Naive thymus-derived CD8-positive, alpha-beta T cell (primary cell): ENCODE measurements at places on chromosomes 13 and 19.
A peak's percentile ranks its signal among the peaks of the same experiment; 100 is the strongest.

DNA sequence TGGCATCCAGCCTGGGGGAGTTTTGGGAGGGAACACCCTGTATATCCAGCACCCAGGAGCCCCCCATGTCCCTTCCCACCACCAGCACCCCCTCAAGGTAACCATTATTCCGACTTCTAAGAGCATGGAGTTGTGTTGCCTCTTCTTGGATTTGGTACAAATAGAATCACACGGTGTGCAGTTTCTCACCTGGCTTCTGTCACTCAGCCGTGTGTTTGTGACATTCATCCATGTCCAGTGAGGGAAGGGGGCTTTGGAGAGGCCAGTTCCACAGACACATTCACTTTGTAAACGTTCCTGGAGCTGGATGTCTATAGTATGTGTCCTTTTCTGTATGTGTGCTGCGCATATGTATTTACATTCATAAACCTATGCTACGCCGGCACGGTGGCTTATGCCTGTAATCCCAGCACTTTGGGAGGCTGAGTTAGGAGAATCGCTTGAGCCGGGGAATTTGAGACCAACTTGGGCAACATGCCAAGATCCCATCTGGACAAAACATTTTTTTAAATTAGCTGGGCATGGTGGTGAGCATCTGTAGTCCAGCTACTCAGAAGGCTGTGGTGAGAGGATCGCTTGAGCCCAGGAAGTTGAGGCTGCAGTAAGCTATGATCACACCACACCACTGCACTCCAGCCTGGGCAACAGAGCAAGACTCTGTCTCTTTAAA, 36.6 kb downstream of the MYH14 start:
- no peak for DNase-seq

- no peak for DNase-seq
These were observed 316.9 kb upstream of the TSHZ3 start for GRCh38 chr19:31666126-31666525.

- DNase-seq, result peak; percentile 81
These were observed 10.4 kb upstream of the JUND start for GRCh38 chr19:18291590-18292461.

DNA sequence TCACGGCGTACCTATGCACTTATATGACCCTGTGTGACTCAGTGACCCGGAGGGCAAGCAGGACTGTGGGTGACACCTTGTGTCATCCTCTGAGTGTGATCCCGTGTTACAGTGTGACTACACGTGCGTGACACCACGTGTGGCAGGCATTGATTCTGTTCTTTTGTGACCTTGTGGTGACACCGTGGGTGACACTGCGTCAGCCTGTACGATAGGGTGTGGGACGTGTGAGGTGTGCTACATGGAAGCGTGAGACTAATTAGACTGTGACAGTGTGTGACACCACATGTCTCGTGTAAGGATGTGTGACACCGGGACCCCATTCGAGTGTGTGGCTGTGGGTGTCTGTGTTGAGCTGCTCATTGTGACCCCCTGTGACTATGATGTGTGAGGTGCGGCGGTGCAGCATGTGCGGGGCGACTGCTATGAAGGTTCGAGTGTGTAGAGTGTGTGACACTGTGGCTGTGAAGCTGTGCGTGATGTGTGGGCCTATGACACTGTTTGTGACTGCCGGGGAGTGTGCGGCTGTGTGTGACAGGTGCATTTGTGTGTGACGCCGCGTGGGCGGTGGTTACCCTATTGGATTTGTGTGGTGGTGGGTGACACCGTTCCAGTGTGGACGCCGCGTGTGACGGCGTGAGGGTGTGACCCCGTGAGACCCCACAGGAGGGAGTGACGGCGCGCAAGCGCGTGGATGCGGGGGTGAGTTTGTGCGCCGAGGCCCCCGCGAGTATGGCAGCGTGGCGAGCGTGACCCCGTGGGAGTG, 399 bp upstream of the SPTBN4 start:
- DNase-seq, result peak; percentile 87

DNA sequence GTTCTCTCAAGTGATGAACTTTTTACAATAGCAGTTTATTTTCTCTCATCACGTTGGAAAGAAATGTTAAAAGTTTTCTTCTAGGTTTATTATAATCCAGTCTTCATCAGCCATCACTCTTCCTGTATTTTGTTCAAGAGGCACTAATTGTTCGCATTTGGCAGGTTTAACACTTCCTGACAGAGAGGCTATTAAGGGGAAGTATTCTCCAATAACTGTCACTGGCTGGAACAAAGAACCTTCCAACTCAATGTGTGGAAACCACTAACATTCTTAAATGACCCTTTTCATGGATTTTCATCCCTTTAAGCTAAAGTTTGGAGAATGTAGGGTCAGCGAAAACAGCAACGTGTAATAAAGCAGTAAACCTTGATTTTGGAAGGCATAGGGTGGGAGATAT, 145.1 kb downstream of the PCCA start:
- no peak for DNase-seq

GRCh38 chr19:3499738-3500428, 591 bp downstream of the DOHH start:
- no peak for DNase-seq

DNA sequence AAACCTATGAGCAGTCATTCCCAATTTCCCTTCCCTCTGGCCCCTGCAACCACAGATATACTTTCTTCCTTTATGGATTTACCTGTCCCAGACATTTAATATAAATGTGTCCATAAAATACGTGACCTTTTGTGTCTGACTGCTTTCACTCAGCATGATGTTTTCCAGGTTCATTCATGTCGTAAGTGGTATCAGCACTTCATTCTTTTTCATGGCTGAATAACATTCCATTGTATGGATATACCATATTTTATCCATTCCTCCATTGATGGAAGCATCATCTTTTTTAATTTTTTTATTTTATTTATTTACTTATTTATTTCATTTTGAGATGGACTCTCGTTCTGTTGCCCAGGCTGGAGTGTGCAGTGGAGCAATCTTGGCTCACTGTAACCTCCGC, 8.0 kb upstream of the PPP6R1 start:
- DNase-seq, result no peak

- DNase-seq, result no peak
These were observed 57.7 kb downstream of the ING1 start for GRCh38 chr13:110771194-110771593.

GRCh38 chr13:100594731-100595130, 6.1 kb upstream of the GGACT start:
- no peak for DNase-seq

- DNase-seq, result no peak
These were observed at the start of gene TEAD2 for GRCh38 chr19:49362048-49362928. Gene TEAD2 (minus strand): TSS chr19:49362416. CDS start chr19:49360075, 2,341 bp downstream.

GRCh38 chr19:16398530-16399249, 73.1 kb downstream of the EPS15L1 start:
- no peak for DNase-seq

DNA sequence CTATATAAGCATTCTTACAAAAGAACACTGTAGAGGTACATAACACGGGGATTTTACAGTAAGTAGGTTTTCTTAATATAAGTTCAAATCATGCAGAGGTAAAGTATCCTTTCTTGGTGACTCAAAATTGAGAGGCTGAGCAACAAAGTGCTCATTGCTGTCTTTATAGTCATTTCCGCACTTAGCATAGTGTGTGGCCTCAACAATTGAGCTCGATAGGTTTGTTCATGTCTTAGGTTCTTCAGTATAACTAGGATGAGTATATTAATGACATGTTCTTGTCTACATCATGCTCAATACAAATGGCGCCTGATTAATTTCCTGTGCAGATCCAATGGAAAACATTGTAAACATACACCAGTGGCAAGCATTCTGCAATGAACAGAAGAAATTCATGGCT, 1.4 kb downstream of the WDFY2 start:
- DNase-seq, result no peak

GRCh38 chr13:51227404-51227803, 5.2 kb downstream of the FAM124A start:
- DNase-seq, result no peak

DNA sequence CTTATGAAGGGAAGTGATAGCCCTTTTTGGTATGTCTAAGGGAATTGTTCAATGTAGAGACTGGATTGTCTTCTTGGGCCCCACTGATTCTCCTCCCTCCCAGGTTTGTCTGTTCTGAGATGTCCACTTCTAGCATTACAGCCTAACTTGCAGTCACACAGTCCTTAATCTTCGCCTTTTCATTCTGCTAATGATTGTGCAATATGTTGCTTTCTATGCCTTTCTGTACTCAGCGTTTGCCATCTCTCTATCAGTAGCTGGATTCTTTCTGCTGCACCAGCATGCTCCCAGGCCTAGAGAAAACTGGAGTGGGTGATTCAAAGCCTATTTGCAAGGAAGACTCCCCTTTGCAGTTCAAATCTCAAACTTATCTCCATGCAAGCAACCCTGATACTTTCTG, 307.5 kb upstream of the DACH1 start:
- no peak for DNase-seq

- no peak for DNase-seq
These were observed 129.5 kb downstream of the CYSLTR2 start for GRCh38 chr13:48783181-48783630.

DNA sequence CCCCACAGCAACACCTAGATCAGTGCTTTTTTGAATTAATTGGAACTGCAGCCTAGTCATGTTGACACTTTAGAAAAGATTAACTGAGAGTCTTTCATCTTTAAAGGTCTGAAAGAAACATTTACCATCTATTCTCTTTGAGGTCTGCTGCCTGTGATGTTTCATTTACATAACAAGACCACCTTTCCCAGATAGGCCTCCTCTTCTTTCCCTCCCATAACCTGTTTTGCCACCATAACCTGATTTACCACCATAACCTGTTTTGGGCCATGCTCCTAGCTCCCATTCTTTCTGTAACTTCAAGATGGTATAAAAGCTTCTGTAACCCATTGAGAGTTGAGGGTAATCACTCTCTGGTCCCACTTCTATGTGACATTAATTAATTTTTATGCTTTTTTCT, 320.8 kb downstream of the PCDH20 start:
- DNase-seq, result no peak

GRCh38 chr13:64506246-64506645, 2723.9 kb downstream of the PCDH9 start:
- no peak for DNase-seq

GRCh38 chr19:27975419-27976005, 1237.4 kb downstream of the UQCRFS1 start:
- DNase-seq, result no peak

GRCh38 chr13:96248103-96248502, 158.2 kb downstream of the HS6ST3 start:
- no peak for DNase-seq

GRCh38 chr13:37736045-37736444, 133.5 kb downstream of the TRPC4 start:
- no peak for DNase-seq

GRCh38 chr13:36231236-36231635, 16.9 kb upstream of the SOHLH2 start:
- no peak for DNase-seq

- no peak for DNase-seq
These were observed 9.2 kb upstream of the ATP12A start for GRCh38 chr13:24670961-24671381.

DNA sequence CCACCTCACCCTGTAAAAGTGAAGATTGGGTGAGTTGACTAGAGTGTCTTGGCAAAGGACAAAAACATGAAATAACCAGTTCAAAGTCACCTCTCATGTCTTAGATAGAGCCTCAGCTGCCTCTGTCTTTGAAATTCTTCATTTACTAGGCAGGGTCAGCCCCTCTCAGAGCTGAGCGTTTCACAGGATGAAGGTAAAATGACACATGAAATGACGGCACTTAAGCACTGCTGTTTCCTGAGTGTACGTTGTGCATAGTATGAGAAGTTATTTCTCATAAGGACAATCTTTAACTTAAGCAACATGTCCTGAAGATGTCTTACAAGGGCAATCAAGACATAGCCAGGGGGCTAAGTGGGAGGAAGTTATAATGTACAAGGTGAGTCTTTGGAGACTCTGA, 32.3 kb upstream of the SLC10A2 start:
- no peak for DNase-seq

DNA sequence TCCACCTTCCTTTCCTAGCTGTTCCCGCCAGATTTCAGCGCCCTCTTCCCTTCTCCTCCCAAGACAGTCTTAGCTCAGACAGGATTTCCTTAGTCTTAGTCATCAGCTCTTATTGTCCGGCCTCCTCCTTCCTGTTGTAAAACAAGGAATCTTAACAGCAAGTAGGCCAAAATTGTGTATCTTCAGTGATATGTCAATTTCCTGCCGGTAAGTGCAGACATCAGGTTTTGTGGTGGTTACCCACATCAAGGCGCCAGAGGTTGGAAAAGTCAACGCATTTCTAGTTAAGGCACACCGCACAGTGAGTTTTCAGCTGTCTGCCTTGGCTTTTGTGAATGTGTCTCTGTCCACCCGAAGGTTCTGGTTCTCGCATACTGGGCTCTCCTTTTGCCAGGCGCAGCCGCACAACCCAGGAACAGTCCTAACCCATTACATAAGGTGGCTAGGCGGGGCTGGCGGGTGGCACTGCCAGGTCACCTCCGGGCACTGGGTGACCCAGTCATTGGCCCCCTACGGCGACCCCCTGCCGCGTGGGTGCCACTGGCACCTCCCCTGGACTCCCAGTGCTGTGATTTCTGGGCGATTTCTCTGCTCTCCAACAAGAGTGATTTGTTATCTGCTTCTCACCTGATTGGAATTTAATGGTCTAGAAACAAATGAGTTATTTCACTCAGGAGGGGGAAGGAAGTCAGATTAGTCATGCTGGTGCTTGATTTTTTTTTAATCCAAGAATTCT, 12.9 kb downstream of the COL4A2 start:
- DNase-seq, result no peak

DNA sequence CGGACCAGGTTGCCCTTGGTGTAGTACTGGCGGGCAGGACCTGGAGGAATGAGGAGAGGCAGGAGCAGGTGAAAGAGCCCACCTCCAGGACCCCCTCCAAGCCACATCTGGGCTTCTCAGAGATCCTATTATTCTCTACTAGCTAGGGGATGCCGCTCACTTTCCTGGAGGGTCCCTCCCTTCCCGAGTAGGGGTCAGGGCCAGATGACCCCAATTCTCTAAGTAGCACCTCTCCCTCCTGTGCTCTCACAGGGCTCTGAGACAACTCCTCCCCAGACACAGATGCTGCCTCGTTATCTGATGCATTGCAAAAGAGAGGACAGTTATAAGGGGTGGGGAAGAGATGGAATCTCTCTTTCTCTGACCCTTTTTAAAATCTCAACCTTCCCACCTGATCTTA, 22.9 kb downstream of the GP6 start:
- DNase-seq, result no peak

GRCh38 chr19:31818798-31819105, 469.5 kb upstream of the TSHZ3 start:
- DNase-seq, result no peak

GRCh38 chr13:19838865-19839275, 24.6 kb downstream of the ZMYM5 start:
- DNase-seq, result no peak

DNA sequence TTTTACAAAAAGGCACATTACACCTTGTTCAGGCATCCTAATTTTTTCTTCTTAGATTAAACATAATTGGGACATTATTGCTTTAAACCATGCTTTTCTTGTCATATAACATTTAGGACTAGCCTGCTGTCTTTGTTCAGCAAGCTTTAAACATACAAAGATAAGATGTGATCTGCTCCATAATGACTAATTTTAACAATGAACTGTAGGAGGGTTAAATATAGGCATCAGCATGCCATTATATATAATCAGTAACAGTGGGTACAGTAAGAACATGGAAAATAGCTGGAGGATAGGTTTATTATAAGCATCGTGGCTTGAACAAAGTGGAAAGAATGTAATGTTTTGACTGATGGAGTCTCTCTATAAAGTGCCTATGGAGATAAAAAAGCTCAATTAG, 661.7 kb downstream of the SLITRK6 start:
- no peak for DNase-seq
